Right renal cortex interstitium (tissue), 3 donors: ENCODE measurements at places on chromosomes 3 and 15. TPM values are rescaled to one million over a fixed set of nuclear protein-coding genes. Genes with fewer than 3 reads are reported as not detected.

DNA sequence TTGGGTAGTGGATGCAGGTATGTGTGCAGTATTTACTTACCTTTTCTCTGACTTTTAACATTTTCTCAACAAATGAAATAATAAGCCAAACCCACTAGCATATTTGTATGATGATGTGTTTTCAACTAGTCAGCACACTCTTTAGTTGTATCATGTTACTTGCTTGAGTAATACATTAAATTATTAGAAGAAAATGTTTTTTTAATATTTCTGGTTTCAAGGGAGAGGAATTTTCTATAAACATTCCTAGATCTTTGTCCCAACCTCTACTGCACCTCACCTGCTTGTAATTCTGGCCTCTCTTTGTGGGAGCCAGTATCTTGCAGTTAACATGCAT, 161.8 kb upstream of the CBLB start:
- DNase-seq: no peak

GRCh38 chr3:143581972-143582722, 266.1 kb downstream of the SLC9A9 start:
- no peak for DNase-seq

GRCh38 chr15:68755731-68756130, 65.0 kb downstream of the ANP32A start:
- DNase-seq: no peak

DNA sequence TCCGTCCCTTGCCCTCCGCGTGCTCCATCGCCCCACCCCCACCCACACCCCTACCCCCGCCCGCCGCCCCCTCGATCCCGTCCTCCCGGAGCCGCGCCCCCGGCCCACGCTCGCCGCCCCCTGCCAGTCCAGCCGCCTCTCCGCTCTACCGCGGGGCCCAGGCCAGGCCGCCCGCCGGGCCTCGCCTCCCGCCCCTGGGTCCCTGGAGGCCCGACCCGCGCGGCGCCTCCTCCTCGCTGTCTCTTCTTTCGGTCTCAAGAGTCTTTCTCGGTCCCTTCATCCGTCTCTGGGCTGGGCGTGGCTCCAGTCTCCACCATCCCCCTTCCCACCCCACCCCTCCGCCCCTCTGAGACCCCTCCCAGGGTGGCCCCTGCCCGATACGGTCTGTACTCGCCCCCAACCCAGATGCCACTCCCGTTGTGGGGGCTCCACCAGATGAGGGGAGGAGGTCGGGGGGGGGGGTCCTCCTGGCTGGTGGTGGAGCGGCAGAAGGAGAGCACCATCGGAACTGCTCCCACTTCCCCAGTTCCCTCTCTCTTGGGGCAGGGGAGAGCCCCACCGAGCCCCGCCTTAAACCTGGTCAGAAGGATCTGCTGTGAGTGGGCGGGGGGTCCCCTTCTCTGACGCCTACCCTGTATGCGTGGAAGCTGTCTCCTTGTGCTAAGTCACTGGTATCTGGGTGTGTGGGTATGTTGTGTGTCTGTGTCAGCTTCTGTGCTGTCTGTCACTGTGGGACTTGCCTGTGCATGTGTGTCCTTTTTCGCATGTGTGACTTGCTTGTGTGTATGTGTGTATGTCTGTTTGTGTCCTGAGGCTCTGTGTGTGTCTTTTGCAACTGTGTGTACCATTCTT, 1.0 kb downstream of the PRKCD start:
- DNase-seq: no peak

DNA sequence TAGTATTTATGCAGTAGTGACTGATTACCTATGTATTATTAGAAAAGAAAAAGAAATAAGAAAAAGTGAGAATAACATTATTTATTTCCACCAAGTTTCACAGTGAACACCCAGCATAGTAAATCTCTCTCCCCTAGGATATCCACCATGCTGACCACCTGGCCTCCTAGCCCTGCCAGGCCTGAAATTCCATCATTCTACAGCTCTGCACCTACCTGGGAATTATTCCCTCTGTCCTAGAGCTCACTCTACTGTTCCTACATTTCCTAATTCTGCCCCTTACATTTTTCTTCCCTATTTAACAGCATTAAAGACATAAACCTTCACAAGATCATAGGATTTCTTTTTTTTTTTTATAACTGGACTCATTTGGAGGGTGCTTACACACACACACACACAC, 525.3 kb upstream of the PPP2R3A start:
- no peak for DNase-seq

GRCh38 chr3:13708871-13709595, 160.1 kb downstream of the FBLN2 start:
- no peak for DNase-seq

- no peak for DNase-seq
Observed at GRCh38 chr3:65660000-65660598, 378.6 kb downstream of the MAGI1 start.

DNA sequence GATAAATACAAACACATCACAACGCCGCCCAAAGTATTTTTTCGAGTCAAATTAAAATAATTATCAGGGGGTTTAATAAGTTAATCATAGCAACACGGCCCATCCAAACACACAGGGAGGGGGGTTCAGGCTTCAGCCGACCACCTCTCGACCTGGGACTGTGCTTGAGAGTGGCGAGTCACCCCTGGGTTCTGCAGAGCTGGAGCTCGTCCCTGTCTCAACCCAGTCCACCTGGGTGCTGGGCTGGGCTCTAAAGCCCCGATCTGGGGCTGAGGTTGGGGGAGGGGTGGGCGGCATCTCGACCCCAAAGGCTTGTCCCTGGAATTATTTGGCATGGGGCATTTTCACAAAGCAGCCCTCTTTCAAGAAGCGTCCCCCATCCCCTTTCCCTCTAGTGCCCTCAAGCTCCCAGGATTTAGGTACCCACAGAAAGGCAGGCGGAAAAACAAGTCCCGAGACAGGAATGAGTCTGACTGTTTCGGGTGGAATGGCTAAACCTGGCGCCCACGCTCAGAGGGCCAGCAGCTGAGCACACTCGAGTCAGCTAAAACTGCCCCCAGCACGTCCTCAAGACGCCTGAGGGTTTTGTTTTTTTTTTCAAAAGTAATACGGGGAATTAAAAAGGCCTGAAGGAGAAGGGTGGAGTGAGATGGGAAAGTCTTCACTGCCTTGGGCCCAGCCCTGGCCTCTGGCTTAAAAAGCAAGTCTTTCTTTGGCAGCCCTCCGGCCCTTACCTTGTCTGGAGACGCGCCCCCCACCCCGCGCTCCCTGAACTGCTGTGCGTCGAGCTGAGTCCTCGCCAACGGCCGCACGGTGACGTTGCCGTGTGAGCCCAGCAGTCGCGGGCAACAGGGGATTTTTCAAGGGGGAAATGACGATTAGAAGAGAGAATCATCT, 32.5 kb downstream of the NR2F2 start:
- DNase-seq: no peak

- DNase-seq: no peak
Observed at GRCh38 chr3:65995030-65995429, 43.7 kb downstream of the MAGI1 start.

GRCh38 chr3:11159421-11159904, 5.2 kb downstream of the HRH1 start:
- DNase-seq: no peak

GRCh38 chr15:71806452-71806931, 3.9 kb upstream of the NR2E3 start:
- no peak for DNase-seq

- no peak for DNase-seq
Observed at GRCh38 chr3:41581700-41582099, 380.2 kb downstream of the ULK4 start.

DNA sequence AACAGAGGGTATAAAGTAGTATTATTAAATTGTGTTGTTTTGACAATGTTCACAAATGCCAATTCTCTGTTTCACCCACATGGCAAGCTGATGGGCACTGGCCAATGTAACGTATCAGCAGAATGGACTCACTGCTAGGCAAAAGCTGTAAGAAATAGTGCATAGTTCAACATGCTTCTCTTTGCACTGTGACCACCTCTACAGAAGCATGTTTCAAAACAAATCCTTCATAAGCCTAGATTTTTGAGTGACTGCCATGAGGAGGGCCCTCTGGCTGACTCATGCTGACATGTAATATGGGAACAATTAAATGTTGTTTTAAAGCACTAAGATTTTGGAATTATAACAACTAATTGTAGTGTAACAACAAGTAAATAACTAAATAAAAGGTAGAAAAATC, 3.2 kb downstream of the GBE1 start:
- DNase-seq: no peak

- DNase-seq: no peak
Observed at GRCh38 chr3:145915787-145916186, 245.2 kb downstream of the PLOD2 start.

- no peak for DNase-seq
Observed at GRCh38 chr3:184485906-184486305, 75.7 kb upstream of the EPHB3 start.

DNA sequence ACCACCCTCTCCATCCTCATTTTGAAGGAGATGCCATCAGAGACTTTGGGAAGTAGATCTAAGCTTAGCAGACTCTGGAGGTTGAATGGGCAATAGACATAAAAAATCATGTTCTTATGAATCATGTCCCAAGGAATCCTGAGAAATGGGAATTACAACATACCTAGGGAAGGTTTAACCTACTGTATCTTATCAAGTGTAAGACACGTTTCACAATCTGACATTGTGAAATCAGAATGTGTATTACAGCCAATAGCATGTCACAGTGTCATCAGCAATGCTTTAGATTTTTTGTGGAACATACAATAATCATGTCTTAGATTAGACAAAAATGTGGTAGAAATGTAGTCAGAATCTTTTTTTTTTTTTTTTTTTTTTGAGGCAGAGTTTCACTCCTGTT, 332.4 kb upstream of the TLE3 start:
- no peak for DNase-seq

DNA sequence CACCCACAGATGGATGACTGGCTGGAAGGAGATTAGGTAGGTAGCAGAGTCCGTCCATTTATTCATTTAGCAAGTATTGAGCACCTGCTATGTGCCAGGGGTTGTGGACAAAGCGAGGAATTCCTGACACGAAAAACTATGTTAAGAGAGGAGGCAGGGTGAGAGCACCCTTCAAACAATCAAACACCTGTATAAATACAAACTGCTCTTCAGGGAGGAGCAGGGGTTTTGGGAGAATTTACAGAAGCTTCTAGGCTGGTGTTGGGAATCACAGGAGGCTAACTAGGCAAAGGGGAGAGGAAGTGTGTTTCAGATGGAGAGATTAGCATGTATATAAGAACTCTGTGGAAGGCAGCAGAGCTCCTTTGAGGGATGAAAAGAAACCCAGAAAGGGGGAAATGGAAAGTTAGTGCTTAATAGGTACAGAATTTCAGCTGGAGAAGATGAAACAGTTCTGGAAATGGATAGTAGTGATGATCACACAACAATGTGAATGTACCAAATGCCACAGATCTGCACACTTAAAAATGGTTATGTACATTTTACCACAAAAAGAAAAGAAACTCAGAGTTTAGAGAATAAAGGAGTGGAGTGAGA, 805 bp upstream of the SEC22C start:
- DNase-seq: no peak

DNA sequence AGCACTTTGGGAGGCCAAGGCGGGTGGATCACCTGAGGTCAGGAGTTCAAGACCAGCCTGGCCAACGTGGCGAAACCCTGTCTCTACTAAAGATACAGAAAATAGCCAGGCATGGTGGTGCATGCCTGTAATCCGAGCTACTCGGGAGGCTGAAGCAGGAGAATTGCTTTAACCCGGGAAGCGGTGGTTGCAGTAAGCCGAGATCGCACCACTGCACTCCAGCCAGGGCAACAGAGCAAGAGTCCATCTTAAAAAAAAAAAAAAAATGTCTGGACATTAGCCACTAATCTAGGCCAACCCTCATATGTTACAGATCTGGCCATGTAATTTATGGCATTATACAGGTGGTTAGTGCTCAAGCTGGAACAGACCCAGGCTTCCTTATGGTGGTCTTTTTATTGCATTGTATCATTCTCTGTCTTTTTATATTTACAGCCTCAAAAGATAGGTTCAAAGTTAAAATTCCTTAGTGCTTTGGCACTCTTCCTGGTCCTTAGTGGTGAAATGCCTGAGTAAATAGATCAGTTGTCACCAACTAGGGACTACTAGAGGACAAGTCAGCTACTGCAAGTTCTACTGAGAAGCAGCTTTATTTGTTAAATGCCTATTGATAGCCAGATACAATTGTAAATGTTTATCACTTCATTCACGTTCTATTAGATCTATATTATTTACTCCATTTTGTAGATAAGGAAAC, 16.0 kb downstream of the STARD9 start:
- no peak for DNase-seq

GRCh38 chr15:45794304-45794703, 159.5 kb downstream of the SQOR start:
- no peak for DNase-seq

DNA sequence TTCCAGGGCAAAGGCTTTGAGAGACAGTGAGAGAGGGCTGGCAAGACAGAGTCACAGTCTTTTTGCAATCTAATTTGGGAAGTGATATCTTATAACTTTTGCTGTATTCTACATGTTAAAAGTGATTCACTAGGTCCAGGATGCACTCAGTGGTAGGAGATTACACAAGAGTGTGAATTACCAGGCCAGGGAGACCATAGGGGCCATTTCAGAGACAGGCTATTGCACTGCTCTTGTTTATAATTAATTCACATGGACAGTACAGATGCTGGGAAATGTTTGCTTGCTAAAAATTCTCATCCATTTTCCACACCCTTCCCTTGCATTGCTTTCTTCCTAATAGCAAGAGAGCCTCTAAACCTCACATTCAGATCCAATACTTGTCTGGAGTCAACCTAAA, 22.6 kb upstream of the POMGNT2 start:
- no peak for DNase-seq

DNA sequence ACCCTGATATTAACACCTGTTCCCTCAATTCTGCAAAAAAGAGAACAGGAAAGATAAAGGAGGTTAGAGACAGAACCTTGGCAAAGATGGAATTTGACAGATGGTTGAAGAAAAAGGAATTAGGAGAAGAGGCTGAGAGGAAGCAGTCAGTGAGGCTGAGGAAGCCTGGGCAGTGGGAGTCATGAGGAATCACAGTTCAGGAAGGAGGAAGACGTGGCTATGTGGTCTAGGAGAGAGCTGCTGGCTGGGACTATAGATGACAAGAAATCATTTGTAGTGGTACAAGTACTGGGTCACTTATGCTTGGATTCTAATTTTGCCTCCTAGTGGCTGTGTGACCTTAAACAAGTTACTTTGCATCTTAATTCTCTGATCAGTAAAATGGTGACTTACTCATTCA, 49.0 kb downstream of the LARS2 start:
- DNase-seq: no peak

DNA sequence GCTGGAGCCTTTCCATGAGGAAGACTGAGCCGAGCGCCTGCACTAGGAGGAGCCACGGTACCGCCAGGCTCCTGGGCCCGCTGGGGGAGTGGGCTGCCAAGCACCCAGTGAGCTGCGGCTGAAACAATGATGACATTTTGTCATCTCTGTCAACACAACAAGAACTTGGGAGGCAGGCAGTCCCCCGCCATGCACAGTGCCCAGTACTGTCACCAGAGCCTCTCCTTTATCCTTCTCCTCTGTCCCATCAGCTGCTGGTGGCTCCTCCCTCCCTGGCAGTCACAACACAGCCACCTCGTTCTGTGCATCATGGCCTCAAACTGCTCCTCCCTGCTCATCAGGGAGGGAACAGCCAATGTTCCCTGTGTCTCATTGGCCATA, 34.0 kb upstream of the PCSK6 start:
- no peak for DNase-seq

The HRG gene
- 2.8 TPM for polyA plus RNA-seq

The DPPA4 gene
- polyA plus RNA-seq: 5.2 TPM

The TGM5 gene
- polyA plus RNA-seq: not detected

The ANAPC13 gene
- polyA plus RNA-seq: 161 TPM

The XCR1 gene
- polyA plus RNA-seq: 0.18 TPM

The DHX36 gene
- 88.5 TPM for polyA plus RNA-seq

The CRYGS gene
- 5.6 TPM for polyA plus RNA-seq

The P2RY14 gene
- 0.62 TPM for polyA plus RNA-seq

The CFAP92 gene
- polyA plus RNA-seq: 1.8 TPM

The GOLGA6B gene
- not detected for polyA plus RNA-seq
